ENCODE measurements at places on chromosomes 3 and 15.

GRCh38 chr3:59998058-59998457, 948.2 kb upstream of the CFAP20DC start:
- no peak for DNase-seq

- peak; percentile 91 for DNase-seq
Observed at GRCh38 chr3:51686512-51687215, 15.6 kb downstream of the TEX264 start.

GRCh38 chr15:73904026-73904815, 22.0 kb upstream of the LOXL1 start:
- DNase-seq = no peak

DNA sequence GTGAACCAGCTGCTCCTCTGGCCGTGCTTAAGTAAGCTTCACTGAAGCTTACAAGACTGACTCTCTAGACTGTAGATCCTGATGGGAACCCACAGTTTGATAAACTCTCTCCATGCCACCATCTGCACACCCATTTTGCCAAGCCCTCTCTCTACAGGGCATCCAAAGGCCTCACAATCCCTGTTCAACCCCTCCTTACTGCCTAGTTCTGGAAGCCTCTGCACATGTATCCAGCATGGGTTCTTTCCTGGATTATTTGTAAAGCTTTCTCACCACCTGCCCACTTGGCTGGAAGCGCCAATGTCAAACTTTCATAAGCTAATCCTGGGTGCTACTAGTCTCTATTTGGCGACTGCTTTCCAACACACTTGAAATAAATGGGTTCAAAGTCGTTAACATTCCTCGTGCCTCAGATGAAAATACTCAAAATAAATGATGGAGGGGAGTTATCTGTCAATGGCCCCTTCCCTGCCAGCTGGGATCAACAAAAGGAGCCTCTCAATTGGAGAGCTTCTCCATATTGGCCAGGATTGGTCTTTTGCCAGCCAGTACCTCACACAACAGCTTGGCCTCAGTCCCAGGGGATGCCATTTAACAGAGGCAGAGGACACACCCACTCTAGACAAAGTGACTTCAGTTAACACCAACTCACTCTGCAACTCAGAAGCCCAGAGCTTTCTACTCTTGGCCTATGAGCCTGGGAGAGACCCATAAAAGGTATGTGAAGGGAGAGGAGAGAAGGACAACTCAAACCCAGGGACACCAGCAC, 48.1 kb downstream of the SH3BP5 start:
- no peak for DNase-seq

DNA sequence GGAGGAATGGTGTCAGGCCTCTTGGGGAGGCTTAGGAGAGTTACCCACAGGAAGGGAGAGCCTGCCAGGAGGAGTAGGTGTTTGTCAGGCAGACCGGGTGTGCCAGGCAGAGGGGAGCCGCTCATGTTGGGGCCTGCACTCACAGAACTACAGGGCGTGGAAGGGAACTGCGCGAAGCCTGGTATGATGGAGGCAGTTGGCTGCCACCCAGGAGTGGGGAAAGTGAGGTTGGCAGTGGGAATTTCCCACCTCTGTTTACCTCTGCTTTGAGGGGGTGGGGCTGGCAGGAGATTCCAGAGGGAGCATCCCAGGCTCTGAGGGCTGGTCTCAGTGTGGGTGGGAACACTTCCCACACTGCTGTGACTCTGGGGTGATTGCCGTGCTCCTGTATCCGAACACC, 99.9 kb downstream of the SLCO3A1 start:
- no peak for DNase-seq

GRCh38 chr3:107978131-107979055, 112.4 kb downstream of the CD47 start:
- no peak for DNase-seq

DNA sequence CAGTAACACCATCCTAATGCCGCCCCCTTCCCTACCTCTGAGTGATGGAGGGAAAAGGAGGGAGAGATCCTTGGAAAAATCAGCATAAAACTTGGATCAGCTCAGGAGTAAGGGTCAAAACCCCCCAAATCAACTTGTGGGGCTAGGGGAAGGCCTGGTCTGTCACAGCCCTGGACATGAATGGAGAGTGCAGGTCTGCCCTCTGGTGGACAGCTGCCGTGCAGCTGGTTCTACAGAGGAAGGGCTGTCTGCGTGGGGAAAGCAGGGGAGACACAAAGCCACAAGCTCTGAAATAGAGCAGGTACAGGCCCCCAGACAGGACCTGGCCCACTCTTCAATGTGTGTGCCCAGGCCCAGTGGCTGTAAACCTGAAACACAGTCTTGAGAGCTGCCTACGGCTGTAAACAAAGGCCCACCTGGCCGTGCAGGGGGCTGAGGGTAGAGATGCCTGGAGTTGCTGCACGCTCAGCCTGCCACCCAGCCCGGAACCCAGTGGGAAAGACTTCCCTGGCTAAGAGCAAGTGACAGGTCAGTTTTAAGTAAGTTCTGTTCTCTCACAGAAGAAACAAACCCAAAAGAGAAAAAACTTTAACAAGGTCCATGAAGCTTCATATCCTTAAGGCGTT, 16.4 kb downstream of the CLK3 start:
- DNase-seq = peak; percentile 27

- DNase-seq = no peak
Observed at GRCh38 chr3:168295027-168295426, 199.3 kb upstream of the GOLIM4 start.

GRCh38 chr15:98650417-98651035, 2.2 kb downstream of the IGF1R start:
- DNase-seq = no peak
